Neural crest cell (in vitro differentiated cells): ENCODE measurements at places on chromosomes 7 and 10. TPM values are rescaled to one million over a fixed set of nuclear protein-coding genes. Genes with fewer than 3 reads are reported as not detected.
A peak's percentile ranks its signal among the peaks of the same experiment; 100 is the strongest.

Gene EGR2
- 14.2 and 14.4 TPM in 2 replicates for total RNA-seq

DNA sequence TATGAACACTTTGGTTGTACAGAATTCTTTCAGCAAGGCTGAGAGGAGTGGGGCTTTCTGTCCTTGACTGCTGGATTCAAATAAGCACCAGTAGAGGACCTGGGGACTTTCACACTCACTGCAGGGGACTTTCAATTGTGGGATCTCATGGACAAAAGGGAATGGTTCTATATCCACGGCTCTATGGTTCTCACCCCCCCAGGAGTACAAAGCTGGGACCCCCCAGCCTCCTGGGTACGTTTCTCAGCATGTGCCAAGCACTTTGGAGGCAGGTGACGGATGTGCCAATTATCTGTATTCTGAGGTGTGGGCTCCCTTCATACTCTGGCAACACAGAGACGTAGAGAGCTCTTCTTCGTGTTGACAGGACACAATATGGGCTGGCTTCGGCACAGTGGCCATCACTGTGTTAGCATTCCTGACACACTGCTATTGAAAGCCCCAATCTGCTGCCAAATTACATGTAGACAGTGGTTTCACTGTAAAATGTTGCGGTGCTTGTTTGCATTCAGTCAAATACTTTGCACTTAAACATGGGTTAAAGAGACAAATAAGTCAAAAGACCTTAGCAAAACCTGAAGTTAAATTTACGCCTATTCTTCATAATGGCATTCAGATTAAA lies 92.7 kb upstream of the SAMD8 start:
- no peaks in the 10 kb centered on the region for H3K27me3 ChIP-seq
- peak overlapping the region; percentile 35 for H3K4me3 ChIP-seq
- peaks cover 51% of the 10 kb centered on the region for H3K4me1 ChIP-seq

DNA sequence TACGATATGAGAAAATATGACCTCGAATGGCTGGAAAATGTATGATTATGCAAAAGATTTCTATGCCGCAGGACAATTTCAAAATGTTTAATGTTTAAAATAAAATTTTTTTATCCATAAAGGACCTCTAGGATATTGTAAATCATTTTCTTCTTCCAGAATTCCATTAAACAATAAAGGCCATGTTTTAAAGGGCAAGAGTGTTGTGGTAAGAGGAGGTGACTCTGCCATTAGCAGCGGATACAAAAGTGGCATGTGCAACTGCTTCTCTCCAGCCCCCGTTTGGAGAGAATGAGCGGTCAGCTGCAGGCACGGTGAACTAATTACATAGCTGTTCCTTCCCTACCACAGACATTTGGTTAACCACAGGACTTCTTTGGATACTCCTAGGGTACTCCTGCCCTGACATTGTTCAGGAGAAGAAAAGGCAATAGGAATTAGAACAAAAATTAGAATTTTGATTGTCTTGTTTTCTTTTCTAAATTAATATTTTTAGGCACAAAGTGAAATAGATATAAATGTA lies 63.8 kb downstream of the HBP1 start:
- peaks cover 3% of the 10 kb centered on the region for H3K36me3 ChIP-seq
- no peaks in the 10 kb centered on the region for H3K27me3 ChIP-seq
- no peak for DNase-seq
- no peaks in the 10 kb centered on the region for H3K4me1 ChIP-seq
- no peak overlapping the region for H3K4me3 ChIP-seq

Gene NRG3
- total RNA-seq: 3.1 and 3.4 TPM in 2 replicates

GRCh38 chr10:91036807-91037411 lies 116.0 kb upstream of the ANKRD1 start:
- no peaks in the 10 kb centered on the region for H3K27me3 ChIP-seq
- no peak for DNase-seq
- H3K4me3 ChIP-seq: no peak overlapping the region
- no peaks in the 10 kb centered on the region for H3K36me3 ChIP-seq
- no peak overlapping the region for H3K27ac ChIP-seq

DNA sequence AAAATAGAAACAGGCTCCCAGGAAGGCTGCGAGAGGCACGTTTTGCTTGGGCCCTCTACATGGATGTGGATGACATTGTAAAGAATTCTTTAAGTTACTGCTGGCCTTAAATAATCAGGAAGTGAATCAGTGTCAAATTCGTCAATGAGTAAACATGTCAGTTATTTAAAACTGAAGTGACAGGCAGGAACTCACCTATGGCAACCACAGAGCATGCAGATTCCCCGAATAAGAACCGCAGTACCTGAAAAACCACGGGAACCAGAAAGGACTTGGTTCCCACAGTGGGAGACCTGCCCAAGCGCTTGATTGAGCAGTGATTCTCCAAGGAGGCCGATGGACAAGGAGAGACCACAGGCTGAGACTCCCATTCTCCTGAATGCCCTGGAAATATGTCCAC lies 351.2 kb upstream of the AKR1E2 start:
- DNase-seq: no peak
- H3K27me3 ChIP-seq: no peaks in the 10 kb centered on the region
- no peak overlapping the region for H3K4me3 ChIP-seq

GRCh38 chr10:11824825-11825224 lies 1.7 kb downstream of the PROSER2 start:
- no peaks in the 10 kb centered on the region for H3K36me3 ChIP-seq
- H3K4me3 ChIP-seq: peak overlapping the region; percentile 89
- H3K27ac ChIP-seq: no peak overlapping the region
- H3K4me1 ChIP-seq: peaks cover 18% of the 10 kb centered on the region
- H3K27me3 ChIP-seq: peaks cover 31% of the 10 kb centered on the region

DNA sequence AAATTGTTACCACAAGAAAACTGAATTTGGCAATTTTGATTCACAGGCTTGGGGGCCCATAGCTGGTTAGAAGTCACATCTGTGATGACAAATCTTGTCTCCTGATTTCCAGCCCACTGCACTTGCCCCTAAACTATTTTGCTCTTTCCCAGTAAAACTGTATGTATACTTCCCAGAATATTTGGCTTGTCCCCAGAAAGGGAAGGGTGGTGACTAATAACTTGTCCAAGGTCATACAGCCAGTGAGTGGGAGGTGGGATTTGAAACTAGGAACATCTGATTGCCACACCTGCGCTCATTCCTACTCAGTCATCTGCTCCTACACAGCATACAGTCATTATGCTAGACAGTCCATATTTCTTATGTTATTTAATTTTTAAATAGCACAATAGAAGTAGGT lies 304.5 kb downstream of the SDHAF3 start:
- peaks cover 14% of the 10 kb centered on the region for H3K4me1 ChIP-seq
- H3K4me3 ChIP-seq: no peak overlapping the region
- H3K36me3 ChIP-seq: no peaks in the 10 kb centered on the region
- no peak for DNase-seq
- no peak overlapping the region for H3K27ac ChIP-seq

DNA sequence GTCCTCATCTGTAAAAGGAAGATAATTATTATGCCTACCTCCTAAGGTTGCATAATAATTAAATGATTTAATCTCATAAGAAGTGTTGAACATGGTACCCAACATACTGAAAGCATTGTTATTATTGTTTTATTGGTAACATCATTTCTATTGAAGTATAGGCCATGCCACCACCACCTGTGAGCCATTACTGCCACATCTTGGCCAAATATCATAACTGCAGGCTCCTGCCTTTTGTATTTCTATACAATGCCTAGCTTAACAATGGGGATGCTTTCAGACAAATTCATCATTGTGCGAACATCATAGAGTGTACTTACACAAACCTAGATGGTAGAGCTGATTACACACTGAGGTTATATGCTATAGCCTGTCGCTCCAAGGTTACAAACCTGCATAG lies 61.1 kb upstream of the NPSR1 start:
- no peak for DNase-seq
- H3K36me3 ChIP-seq: no peaks in the 10 kb centered on the region
- H3K4me3 ChIP-seq: no peak overlapping the region
- no peaks in the 10 kb centered on the region for H3K27me3 ChIP-seq
- H3K27ac ChIP-seq: no peak overlapping the region

GRCh38 chr7:104096683-104097082 lies 107.2 kb upstream of the RELN start:
- peak; percentile 2 for DNase-seq
- peaks cover 14% of the 10 kb centered on the region for H3K27me3 ChIP-seq
- no peak overlapping the region for H3K27ac ChIP-seq

DNA sequence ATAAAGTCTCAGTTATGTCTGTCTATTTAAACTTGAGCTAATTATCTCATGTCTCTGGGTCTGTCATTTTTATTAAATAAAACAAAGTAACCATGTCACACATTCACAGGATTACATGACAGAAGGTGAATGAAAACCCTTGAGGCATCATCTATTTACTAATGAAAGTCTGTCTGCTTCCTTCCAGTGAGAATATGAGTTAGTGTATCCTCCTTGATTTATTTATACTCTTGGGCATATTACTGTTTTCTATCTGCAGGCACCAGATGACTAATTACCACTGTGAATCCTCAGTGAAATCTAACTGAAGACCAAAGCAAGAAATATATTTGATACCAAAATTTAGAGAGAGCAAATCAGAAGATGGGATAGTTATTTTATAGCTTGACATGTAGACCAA lies 163.7 kb downstream of the CDC14C start:
- H3K27ac ChIP-seq: no peak overlapping the region
- no peaks in the 10 kb centered on the region for H3K36me3 ChIP-seq
- H3K4me1 ChIP-seq: no peaks in the 10 kb centered on the region
- DNase-seq: no peak

Gene MMP21
- total RNA-seq: not detected in 2 replicates

Gene FOXI2
- total RNA-seq: not detected in 2 replicates
